KG1 (cell line): ENCODE measurements at places on chromosomes 5 and 9.
A peak's percentile ranks its signal among the peaks of the same experiment; 100 is the strongest.

GRCh38 chr9:26802921-26803320 is 89.7 kb downstream of the CAAP1 start:
- no peak for DNase-seq

- no peak for DNase-seq
Observed at GRCh38 chr9:121249563-121249962, 18.4 kb upstream of the GSN start.

- DNase-seq = no peak
Observed at GRCh38 chr5:35195472-35195852, 34.8 kb downstream of the PRLR start.

GRCh38 chr9:116243708-116244107 is 90.1 kb downstream of the PAPPA start:
- no peak for DNase-seq

- DNase-seq = peak; percentile 54
Observed at GRCh38 chr9:105157171-105157583, 87.3 kb upstream of the SLC44A1 start.

GRCh38 chr9:114007991-114008666 is 70.0 kb downstream of the AMBP start:
- no peak for DNase-seq

GRCh38 chr9:137049544-137050449 is 3.8 kb upstream of the NPDC1 start:
- peak; percentile 32 for DNase-seq

DNA sequence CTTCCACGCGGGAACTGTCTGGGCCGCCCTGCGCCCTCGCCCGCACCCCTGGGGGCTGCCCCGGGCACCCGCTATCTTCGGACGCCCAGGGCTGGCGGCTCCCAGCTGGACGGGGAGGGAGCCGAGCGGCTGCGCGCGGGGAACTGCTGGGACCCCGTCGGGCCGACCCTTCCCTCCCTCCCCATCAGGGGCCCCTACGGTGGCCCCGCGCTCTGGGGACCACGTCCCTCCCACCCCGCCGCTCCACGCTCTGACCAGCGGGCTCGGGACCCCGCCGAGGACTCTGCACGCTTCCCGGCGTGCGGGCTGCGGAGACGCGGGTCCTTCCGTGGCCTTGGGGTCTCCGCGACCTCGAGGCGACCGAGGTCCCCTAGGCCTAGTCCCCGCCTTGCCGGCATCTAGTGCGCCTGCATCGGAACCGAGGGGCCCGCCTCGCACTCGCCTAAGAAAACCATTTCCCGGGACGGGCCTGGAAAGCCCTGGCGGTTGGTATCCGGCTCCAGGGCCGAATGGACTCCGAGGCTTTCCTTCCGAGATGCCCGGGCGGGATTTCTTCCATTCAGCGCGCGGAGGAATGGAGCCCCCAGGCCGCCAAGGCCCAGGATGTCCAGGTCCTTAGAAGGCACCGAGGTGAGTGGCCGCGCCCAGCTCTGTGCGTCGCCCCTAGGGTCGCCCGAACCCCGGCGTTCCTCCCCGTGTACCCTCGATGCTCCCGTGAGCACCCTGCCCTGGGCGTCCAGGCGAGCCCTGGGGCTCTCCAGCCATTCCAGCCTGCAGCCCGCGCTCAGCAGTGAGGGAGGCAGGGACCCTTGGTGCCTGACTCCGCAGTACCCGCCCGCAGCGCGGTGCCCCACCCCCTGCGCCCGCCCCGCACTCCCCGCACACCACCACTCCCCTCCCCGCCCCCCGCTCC is 705 bp upstream of the SLC6A3 start:
- DNase-seq = no peak

DNA sequence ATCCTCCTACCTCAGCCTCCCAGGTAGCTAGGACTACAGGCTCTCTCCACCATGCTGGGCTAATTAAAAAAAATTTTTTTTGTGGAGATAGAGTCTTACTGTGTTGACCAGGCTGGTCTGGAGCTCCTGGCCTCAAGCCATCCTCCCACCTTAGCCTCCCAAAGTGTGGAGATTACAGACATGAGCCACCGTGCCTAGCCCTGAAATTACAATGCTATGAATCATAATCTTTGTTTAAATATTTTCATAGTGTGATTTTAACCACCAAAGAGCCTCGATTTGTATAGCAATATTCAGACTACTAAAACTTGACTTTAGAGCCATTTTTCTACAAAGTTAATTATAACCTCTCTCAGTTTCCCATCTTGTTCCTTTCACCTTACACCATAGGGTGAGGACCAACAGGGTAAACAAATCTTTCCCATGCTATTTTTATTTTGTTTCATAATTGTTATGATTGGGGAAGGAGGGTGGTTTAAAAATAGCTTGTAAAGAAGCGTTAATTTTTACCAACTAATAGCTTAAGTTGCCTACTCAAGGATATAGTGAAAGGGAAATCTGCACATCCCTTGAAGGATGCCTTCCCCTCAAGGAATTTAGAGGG is 32.7 kb downstream of the UBE2D2 start:
- no peak for DNase-seq

GRCh38 chr9:17744786-17745185 is 165.9 kb downstream of the SH3GL2 start:
- DNase-seq = no peak
